ENCODE measurements at places on chromosomes 7 and 10.

GRCh38 chr7:151340794-151341356 lies 737 bp upstream of the NUB1 start:
- DNase-seq, result no peak

DNA sequence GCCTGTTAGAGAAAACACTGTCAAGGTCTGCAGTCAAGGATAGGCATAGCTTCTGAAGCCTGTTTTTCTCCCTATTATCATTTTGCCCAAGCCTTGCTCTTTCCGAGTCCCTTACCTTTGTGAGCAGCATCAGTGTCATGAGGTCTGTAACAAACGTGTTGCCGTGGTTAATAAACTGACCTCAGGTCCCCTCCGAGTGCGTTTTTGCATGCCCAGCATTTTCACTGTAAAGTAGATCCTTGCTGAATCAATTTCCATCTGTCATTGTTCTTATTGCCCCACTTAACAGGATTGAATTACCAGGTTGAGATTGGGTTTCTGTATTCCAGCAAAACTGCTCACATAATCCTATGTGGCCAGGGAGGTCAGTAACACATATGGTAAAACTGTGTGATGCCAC lies 110.3 kb downstream of the ZNF248 start:
- no peak for DNase-seq

DNA sequence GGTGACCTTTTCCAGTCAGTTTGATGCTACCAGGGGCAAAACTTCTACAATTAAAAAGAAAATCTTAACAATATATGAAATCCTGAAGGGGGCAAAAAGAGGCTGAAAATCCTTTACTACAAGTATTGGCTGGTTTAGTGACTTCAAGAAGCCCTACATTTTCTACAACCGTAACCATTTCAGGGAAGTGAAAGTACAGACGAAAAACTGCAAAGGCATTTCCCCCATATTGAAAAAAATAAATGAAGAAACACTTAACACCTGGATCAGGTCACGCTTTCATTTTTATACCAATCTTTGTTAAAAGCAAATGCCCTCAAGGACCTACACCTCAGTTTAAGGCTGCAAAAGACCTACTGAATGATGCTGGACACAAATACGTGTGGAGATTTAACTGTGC lies 38.6 kb downstream of the IL6 start:
- DNase-seq, result no peak

- no peak for DNase-seq
These were observed 109.0 kb downstream of the JCAD start for GRCh38 chr10:29950391-29950790.
